NCI-H1417 (cell line): ENCODE measurements at places on chromosomes 13 and 19.
A peak's percentile ranks its signal among the peaks of the same experiment; 100 is the strongest.

DNA sequence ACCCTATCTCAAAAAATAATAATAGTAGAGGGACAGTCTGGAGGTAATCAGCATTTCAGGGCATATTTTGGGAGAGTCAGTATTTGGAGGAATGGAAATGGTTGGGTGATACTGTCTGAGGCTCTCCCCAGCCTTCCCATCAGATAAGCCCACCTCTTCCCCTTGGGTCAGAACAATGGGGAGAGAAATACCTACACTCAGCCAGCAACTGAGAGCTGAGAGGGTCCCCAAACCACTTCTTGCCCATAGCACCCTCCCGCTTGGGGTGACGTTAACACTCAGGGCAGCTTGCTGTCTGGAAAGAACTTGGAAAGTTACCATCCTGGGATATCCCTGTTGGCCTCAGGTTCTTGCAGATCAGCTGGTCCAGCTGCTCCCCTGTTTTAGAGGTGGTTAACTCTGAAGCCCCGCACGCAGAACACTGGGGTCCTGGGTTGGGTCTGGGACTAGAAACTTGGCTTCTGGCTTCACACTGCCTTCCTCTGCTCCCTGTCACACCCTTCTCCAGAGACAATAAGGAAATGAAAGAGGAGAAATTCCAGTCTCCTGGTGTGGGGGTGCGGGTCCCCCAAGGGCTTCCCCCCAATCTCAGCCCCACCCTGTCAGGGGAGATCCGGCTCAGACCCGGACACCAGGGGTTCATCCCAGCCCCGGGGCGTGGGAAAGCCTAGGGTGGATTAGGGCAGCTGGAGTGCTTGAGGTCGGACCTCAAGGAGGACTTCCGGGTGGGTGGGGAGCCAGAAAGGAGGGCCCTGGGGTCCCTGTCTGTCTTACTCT lies 2.5 kb downstream of the FOXA3 start:
- DNase-seq, result no peak

GRCh38 chr19:3504735-3505134 lies 1.4 kb upstream of the FZR1 start:
- DNase-seq, result peak; percentile 38

DNA sequence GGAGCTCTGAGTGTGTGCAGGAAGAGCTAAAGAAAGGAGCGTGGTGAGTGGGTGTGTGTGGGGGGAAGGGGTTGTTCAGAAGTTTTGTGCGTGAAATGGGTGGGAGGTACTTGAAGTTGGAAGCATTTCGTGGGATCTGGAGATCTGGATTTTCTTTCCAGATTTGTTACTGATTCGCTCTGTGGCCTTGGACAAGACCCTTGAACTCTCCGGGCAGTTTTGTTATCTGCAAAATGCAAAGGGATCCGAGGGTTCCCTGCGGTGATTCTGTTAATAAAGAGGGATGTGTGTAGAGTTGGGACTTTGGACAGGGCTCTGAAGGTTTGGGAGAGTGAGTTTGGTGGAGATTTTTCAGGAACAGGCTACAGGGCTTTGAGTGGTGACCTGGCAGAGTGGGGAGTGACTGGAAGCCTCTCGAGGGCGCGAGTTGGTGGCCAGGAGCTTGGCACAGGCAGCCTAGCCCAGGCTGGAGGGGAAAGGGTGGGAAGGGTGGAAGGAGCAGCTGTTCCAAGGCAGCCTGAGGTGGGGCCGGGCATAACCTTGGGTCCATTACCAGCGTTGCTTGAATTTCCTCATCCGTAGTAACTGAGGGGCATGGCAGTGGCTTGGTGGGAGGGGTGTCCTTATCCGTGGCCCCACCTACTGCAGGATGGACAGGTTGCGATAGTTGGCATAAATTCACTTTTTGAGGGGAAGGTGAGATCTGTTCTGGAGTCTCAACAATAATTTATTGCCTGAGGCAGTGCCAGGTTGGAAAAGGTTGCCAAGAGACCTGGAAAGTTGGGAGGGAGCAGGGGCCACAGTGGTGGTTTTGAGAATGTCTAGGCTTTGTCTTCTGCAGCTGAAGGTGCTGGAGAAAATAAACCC lies 2.1 kb downstream of the ACTN4 start:
- DNase-seq, result no peak

- DNase-seq, result peak; percentile 77
Measured at GRCh38 chr13:23656637-23657371, 86.6 kb downstream of the TNFRSF19 start.

GRCh38 chr19:49231389-49231788 lies 73.8 kb downstream of the TRPM4 start:
- no peak for DNase-seq

DNA sequence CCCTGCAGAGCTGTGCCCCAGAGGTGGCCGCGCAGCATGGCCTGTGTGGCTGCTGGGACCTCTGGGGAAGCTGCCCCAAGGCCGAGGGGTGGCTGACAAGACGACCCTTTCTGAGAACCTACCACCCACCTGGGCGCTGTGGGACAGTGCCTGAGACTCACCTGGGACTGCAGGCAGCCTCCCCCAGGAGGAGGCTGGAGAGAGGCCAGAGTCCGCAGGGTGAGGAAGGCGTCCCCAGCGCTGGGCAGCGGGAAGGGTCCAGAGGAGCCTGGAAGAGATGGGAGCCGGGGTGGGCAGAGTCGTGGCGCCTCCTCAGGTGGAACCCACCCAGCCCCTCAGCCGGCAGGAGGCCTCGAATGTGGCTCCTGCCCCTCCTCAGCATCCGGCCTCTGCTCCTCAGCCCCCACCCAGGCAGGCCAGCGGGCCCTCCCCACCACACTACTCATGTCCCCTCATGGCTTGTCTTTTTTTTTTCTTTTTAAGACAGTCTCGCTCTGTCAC lies 25.3 kb downstream of the CILP2 start:
- DNase-seq, result no peak

DNA sequence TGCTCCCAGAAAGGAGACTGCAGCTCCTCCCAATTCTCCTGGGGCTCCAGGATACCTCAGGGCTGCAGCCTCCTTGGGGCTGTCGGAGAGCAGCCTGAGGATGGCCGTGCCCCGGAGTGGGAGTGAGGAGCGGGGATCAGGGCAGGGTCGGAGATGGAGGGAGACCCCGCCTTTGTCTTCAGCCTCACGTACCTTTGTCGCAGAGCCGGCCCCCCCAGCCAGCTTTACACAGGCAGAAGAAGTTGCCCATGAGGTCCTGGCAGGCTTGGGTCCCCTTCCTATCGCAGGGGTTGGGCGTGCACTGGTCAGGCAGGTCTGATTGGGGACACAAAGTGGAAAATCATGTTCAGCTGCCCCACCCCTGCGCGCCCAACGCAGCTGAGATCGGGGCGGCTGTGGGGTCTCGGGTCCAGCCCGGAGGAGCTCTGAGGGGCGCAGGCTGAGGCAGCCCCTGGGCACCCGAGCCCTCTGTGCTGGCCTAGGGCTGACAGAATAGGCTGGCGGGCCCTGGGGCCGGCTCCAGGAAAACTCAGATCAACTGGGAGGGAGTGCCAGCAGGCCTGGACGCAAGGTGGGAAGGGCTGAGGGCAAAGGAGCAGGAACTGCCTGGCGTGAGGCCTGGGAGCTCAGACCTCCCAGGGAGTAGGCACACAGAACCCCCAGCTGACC lies 24.2 kb downstream of the GAS6 start:
- DNase-seq, result no peak

DNA sequence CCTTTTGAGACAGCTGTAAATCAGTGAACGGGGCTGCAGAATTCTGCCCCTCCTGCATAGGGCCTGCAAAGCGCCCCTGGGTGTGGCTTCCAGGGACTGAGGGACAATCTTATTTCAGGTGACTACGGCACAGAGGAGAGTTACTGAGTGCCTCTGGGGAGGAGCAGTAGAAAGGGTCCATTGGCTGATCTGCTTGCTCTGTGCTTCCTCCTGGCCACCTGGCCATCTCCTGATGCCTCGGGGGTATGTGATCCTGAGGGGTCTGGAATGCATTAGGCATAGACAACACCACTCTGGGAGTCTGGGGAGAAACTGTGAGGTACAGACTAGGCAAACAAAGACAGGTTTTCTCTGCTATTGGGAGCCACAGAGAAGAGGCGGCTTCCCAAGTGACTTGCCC lies 2.8 kb downstream of the KCTD15 start:
- no peak for DNase-seq
